Cortex of kidney (tissue), 1 donor: ENCODE measurements at places on chromosomes 16 and 17.

DNA sequence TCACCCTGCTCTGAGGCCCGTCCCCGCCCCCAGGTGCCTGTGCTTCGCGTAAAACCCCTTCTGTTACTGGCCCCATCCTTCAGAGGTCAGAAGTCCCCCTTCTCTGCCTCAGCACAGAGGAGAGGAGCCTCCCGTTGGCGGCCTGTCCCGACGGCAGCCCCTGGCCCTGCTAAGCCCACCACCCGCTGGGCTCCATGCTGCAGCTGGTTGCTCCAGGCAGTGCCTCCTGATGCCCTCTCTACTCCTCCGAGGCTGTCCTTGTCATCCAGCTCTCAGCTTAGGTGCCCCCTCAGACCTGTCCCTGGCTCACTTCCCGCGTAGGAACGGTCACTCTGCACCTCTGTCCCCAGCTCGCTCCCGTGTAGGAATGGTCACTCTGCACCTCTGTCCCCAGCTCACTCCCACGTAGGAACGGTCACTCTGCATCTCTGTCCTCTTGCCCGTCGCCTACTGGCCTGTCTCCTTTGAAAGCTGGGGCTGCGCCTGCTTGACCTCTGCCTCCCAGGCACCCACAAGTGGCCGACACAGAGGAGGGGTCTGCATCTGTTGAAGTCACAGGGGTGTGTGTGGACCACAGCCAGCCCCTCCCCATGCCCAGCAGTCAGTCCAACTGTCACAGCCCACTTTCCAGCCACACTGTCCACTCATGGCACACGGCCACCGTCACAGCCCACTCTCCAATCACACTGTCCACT lies 31.7 kb upstream of the ZC3H18 start:
- DNase-seq, result no peak

DNA sequence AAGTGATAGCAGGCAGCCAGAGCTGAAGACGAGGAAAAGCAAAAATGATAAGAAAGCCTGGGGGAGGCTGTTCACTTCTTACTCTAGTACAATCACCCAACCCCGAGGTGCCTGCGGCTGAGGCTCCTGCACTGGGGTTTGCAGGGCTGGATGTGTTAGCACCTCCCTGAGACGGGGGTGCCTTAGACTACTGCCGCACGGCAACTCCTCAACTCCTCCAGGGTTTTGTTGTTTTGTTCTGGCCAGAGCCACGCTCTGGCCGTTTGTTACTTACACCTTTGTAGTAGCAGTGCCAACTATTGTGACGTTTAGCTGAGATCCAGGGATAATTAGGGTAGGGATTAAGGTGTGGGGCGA lies 51.5 kb downstream of the LDHD start:
- no peak for DNase-seq

DNA sequence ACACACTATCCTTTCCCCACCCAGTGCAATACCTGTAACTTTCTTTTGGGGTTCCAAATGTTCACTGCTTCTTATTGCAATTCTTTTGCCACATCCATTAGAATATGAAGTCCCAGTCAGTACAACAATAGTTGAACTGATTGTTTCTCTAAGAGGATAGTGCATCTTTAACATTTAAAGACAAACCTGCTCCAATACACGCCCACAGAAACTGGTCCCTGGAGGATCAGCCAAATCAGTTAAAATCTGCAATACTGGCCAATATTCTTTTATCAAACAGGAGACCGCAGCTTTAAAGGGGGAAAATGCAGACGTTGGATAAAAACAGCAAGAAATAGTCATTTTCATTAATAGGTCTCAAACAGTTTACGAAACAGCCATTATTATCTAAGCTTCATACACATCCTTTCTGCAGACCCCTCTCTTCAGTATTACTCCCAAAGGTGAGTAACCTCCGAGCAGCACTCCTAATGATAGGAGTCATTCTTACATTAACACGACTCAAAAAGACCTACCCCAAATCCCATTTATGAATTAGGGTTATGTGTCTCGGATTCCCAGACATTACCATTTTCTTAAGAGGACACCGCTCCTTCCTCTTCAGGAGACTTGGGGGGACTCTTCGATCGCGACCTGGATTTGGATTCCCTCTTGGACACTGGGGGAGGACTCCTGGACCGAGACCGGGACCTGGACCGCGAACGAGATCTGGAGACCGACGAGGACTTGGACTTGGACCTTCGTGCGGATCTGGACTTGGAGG lies 1.4 kb downstream of the SRSF2 start:
- DNase-seq, result no peak

GRCh38 chr16:31385680-31386079 lies 7.5 kb upstream of the ITGAD start:
- DNase-seq, result no peak

GRCh38 chr16:19746561-19746960 lies 28.5 kb downstream of the IQCK start:
- no peak for DNase-seq

DNA sequence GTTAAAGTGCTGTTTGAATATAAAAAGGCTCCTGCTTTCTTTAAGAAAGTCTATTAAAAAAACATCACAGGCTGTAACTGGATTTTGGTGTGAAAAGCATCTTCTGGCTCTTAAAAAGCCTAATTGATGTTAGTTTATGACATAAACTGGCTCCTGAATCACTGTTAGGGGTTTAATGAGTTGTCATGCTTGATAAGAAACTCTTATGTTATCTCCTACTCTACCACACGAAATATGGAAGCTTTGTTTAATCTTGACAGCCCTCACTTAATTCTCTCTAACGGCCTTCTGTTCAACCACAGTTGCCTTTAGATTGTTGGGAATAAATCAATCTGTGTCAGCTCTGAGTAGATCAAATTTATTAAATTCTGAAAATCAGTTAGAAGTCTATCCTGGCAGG lies 51.5 kb downstream of the CPPED1 start:
- DNase-seq, result no peak

DNA sequence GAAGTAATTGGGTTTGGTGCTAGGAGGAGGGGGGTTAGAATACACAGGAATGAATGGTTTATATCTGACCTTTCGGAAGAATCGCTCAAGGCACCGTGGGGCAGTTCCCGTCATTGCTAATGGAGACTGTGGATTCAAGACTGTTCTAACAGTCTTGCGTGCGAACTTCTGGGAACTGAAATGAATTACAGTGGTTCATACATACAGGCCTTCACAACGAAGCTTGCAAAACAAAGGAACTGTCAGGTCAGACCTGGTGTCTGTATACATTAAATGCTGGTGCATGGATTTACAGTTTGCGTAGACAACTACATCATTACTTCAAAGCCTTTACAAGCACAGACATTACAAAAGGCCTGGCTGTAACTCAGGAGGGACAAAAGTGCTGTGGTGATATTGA lies 983.9 kb downstream of the CDH11 start:
- no peak for DNase-seq

GRCh38 chr17:2218426-2218825 lies 85.2 kb downstream of the SMG6 start:
- DNase-seq, result no peak

DNA sequence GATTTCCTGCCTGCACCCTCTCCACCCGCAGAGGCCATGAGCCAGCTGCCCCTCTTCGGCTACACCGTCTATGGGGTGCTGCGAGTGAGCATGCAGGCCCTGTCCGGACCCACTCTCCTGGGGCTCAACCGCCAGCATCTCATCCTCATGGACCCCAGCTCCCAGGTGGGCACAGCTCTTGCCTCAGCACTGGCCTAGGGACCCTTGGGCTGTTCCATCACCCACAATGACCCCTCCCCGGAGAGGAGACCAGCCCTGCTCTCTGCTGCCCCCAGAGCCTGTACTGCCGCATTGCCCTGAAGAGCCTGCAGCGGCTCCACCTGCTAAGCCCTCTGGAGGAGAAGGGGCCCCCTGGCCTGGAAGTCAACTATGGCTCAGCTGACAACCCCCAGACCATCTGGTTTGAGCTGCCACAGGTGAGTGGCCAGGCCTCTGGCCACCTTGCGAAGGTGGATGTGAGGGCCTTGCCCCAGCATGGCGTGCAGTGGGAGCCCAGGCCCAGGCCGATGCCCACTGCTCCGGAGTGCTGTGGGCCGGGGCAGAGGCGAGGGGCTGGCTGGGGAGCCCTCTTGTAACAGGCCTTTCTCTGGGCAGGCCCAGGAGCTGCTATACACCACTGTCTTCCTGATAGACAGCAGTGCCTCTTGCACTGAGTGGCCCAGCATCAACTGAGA lies 7.3 kb upstream of the SMIM5 start:
- DNase-seq, result no peak

GRCh38 chr17:21297026-21297520 lies 12.6 kb downstream of the MAP2K3 start:
- DNase-seq, result no peak
